Left hindlimb (tissue), 1 donor: ENCODE measurements at places on chromosomes 16 and 17.
A peak's percentile ranks its signal among the peaks of the same experiment; 100 is the strongest.

DNA sequence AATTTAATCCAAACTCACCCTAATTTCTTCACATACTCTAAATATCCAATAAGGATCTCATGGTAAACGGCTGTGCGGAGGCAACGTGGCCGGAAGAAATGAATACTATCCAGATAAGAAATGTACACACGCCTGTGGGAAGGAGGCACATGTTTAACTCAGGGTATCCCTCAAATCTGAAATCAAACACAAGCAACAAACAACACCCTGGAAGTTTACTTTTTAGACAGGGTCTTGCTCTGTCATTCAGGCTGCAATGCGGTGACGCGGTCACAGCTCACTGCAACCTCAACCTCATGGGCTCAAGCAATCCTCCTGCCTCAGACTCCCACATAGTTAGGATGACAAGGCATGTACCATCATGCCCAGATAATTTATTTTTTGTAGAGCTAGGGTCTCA, 21.2 kb upstream of the TRAP1 start:
- no peak for DNase-seq

DNA sequence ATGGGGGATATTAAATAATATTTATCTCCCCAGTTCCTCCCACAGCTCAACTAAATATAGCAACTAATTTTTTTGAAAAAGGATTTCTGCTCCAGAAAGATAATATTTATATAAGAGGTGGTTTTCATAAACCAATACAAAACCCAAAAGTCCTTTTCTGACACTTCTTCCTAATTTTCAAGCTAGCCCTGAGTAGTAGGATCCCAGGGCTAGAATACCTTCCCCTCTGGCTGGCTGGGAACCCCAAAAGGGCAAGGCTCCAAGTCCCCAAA, 1.3 kb downstream of the ATP2A3 start:
- DNase-seq, result no peak

- no peak for DNase-seq
Measured at GRCh38 chr17:75518201-75518600, 1.9 kb downstream of the TSEN54 start.

- DNase-seq, result peak; percentile 77
Measured at GRCh38 chr17:81340607-81341515, 45.8 kb upstream of the SLC38A10 start.

GRCh38 chr17:36942631-36943125, 5.4 kb downstream of the LHX1 start:
- no peak for DNase-seq

GRCh38 chr17:78976907-78977680, 2.6 kb downstream of the LGALS3BP start:
- DNase-seq, result no peak

GRCh38 chr16:52597772-52598483, 51.0 kb upstream of the TOX3 start:
- no peak for DNase-seq

- no peak for DNase-seq
Measured at GRCh38 chr16:50384500-50385135, 15.8 kb upstream of the BRD7 start.
